Stimulated activated CD4-positive, alpha-beta T cell treated with anti-CD3 and anti-CD28 coated beads, TNF-alpha, amount 100 ng/mL, for 4 hours (primary cell): ENCODE measurements at places on chromosomes 12 and 14.

- no peak for DNase-seq
These were observed 272 bp downstream of the HECTD1 start for GRCh38 chr14:31207287-31207754.

GRCh38 chr12:94560431-94561221, 89.7 kb downstream of the TMCC3 start:
- no peak for DNase-seq

GRCh38 chr14:88993946-88994345, 169.5 kb downstream of the TTC8 start:
- DNase-seq: no peak

- no peak for DNase-seq
These were observed 161.0 kb downstream of the CEP128 start for GRCh38 chr14:80780500-80780899.

- DNase-seq: no peak
These were observed 17.7 kb downstream of the SLC4A8 start for GRCh38 chr12:51442324-51442723.
